ENCODE measurements at places on chromosomes 5 and 9. TPM values are rescaled to one million over a fixed set of nuclear protein-coding genes. Genes with fewer than 3 reads are reported as not detected.

Gene NXNL2
- total RNA-seq = 1.1 TPM

Gene SLCO6A1
- 0.60 TPM for total RNA-seq

Gene LCN1
- total RNA-seq = not detected

Gene PHF24
- total RNA-seq = not detected

Gene PLAC8L1
- not detected for total RNA-seq

Gene PCSK1
- total RNA-seq = 4.6 TPM

Gene NUTM2G
- not detected for total RNA-seq

Gene LPAR1
- 69.0 TPM for total RNA-seq

Gene GLDC
- total RNA-seq = 2.0 TPM

Gene SPATA31C1
- not detected for total RNA-seq

Gene IRX2
- not detected for total RNA-seq

Gene GPR107
- total RNA-seq = 16.0 TPM

Gene RALGDS
- 12.5 TPM for total RNA-seq

Gene DAPK1
- 0.12 TPM for total RNA-seq

Gene RELL2
- 5.2 TPM for total RNA-seq

Gene CCDC69
- total RNA-seq = 0.78 TPM

Gene TIFAB
- not detected for total RNA-seq

Gene F2RL2
- total RNA-seq = 24.2 TPM

Gene CATSPER3
- not detected for total RNA-seq

Gene PDE6A
- total RNA-seq = 0.12 TPM

Gene SOWAHA
- total RNA-seq = not detected

Gene TNFAIP8
- total RNA-seq = 25.6 TPM

Gene TESK1
- total RNA-seq = 4.0 TPM

Gene PSMD5
- total RNA-seq = 35.3 TPM

Gene GCNT4
- total RNA-seq = not detected

Gene GRM6
- not detected for total RNA-seq

Gene RNF224
- not detected for total RNA-seq

Gene IL9
- not detected for total RNA-seq

Gene SPAG8
- total RNA-seq = 1.7 TPM

Gene KIF4B
- not detected for total RNA-seq

Gene IFNA21
- not detected for total RNA-seq

Gene NHP2
- total RNA-seq = 212 TPM

Gene IL17B
- total RNA-seq = not detected

Gene ACOT12
- total RNA-seq = not detected

Gene SH3RF2
- total RNA-seq = 6.8 TPM

Gene PRLR
- total RNA-seq = 0.10 TPM

Gene PLCXD3
- total RNA-seq = 0.20 TPM

Gene PHYHD1
- total RNA-seq = 1.8 TPM

Gene HAVCR2
- 2.0 TPM for total RNA-seq

Gene ZNF366
- total RNA-seq = not detected

Gene FOXD1
- total RNA-seq = 11.2 TPM

Gene TIGD6
- total RNA-seq = 4.4 TPM

Gene LAMC3
- not detected for total RNA-seq

Gene ARL14EPL
- total RNA-seq = 0.20 TPM

Gene PRPF4
- 40.4 TPM for total RNA-seq

Gene PLEKHG4B
- 2.3 TPM for total RNA-seq
